Naive thymus-derived CD8-positive, alpha-beta T cell (primary cell): ENCODE measurements at places on chromosomes 6 and 20.

GRCh38 chr20:37081717-37082289 lies 14.0 kb downstream of the RBL1 start:
- DNase-seq, result peak; percentile 19

- no peak for DNase-seq
Observed at GRCh38 chr6:151974061-151974617, 166.7 kb downstream of the ESR1 start.

GRCh38 chr20:43507150-43508080 lies at the start of gene L3MBTL1:
L3MBTL1 (plus strand) TSS chr20:43507697; CDS start chr20:43513504, 5,807 bp downstream.
- no peak for DNase-seq

- no peak for DNase-seq
Observed at GRCh38 chr6:150635906-150636514, 36.3 kb downstream of the PLEKHG1 start.

DNA sequence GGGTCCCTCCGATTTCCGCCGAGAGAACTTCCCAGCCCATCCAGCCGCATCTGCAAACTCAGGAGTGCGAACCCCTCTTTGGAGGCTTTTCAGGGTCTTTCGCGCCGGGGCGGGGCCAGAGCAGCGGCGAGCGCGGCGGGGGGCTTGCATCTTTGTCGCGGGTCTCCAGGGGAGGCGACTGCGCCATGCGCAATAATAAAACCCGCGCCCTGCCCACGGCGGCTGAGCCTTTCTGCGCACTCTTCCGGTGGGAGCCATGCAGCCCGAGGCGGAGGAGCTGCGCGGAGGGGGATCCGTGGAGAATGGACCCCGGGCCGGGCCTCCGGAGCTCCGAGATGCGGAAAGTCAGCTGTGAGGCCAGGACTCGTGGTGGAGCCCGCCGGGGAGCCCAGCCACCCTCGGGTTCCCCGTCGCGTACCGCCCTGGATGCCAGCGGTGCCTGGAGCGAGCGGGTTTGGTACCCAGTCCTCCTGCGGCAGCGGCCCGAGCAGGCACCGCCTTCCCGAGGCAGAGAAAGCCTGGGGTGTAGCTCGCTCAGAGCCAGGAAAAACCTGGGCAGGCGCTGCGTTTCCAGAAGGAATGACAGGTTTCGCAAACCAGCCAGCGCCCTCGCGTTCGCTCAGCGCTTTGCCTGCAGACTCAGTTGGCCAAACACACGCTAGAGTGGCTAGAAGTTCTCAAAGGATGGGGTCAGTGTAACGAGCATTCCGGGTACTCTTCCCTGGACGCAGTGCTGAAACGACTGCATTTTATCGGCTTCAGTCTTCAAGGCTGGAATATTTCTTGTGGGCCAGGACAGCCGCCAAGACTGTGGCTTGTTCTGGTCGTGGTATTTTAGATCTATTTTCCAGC lies 1.2 kb downstream of the AKAP12 start:
- DNase-seq, result no peak
